Left ventricle myocardium inferior (tissue), 1 donor: ENCODE measurements at places on chromosomes 1 and 21. TPM values are rescaled to one million over a fixed set of nuclear protein-coding genes. Genes with fewer than 3 reads are reported as not detected.

The DISC1 gene
- 3.5 TPM for total RNA-seq

GRCh38 chr1:4058122-4058521, 158.1 kb upstream of the C1orf174 start:
- no peak for DNase-seq
- H3K36me3 ChIP-seq, result no peaks in the 10 kb centered on the region
- no peak overlapping the region for H3K4me3 ChIP-seq
- no peak overlapping the region for H3K27ac ChIP-seq
- H3K4me1 ChIP-seq, result no peaks in the 10 kb centered on the region

DNA sequence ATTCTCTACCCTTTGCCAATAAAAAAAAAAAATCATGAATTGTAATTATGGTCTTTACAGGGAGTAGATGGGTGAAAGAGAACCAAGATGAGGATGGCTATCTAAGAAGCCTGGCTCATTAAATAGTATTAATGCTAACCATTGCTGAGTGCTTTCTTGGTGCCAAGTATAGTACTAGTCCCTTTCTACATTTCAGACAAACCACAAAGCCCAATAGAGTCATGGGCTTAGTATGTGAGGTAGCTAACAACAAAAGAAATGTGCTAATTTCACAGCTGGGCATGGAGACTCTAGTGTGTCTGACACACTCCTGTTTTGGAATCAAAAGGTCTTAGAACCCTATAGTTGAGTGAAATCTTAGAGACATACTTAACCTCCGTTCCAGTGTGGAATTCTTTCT, 84.5 kb upstream of the ESRRG start:
- no peak for DNase-seq
- peaks cover 21% of the 10 kb centered on the region for H3K4me1 ChIP-seq
- H3K27ac ChIP-seq, result no peak overlapping the region
- H3K36me3 ChIP-seq, result no peaks in the 10 kb centered on the region

DNA sequence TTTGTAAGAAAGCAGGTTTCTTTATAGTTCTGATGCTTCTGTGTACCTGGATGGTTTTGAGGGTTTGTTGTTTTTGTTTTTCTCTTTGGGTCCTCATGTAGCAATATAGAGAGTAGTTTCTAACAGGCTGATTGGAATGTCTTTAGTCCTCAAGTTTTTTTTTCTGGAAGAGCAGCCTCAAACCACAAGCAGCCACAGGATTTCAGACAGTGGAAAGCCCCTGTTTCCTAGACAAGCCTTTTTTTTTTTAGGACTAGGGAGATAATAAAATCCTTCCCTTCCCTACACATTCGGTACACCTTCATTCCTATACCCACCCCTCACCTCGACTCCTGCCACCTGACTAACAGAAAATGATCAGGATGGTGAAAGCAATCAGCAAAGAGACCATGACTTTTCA, 47.6 kb downstream of the ACP6 start:
- H3K4me1 ChIP-seq, result no peaks in the 10 kb centered on the region
- peaks cover 65% of the 10 kb centered on the region for H3K36me3 ChIP-seq
- H3K27me3 ChIP-seq, result no peaks in the 10 kb centered on the region
- no peak overlapping the region for H3K27ac ChIP-seq

- no peaks in the 10 kb centered on the region for H3K4me1 ChIP-seq
- no peak overlapping the region for H3K4me3 ChIP-seq
- no peaks in the 10 kb centered on the region for H3K27me3 ChIP-seq
- no peak overlapping the region for H3K27ac ChIP-seq
- no peaks in the 10 kb centered on the region for H3K36me3 ChIP-seq
These were observed 538.4 kb upstream of the NCAM2 start for GRCh38 chr21:20459838-20460237.

DNA sequence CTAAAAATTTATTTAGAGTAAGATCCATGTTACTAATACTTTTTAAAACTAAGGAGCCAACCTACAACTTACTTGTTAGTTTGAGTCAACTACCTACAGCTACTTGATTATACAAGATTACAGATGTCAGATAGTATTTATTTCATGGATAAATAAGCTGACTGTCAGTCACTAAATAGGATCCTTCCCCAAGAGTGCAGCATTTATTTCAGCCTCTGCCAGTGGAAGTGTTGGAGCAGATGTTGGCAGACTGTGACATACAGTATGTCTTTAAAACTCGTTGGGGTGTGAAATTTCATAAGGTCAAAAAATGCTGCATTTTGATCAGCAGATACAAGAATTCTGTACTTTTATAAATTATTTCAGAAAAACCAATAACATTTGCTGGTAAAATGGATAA, 156.2 kb downstream of the AKT3 start:
- no peak overlapping the region for H3K4me3 ChIP-seq
- no peaks in the 10 kb centered on the region for H3K27me3 ChIP-seq
- DNase-seq, result no peak
- H3K27ac ChIP-seq, result no peak overlapping the region

- no peaks in the 10 kb centered on the region for H3K27me3 ChIP-seq
- H3K27ac ChIP-seq, result no peak overlapping the region
- peaks cover 14% of the 10 kb centered on the region for H3K4me1 ChIP-seq
- H3K4me3 ChIP-seq, result no peak overlapping the region
- H3K36me3 ChIP-seq, result no peaks in the 10 kb centered on the region
These were observed 16.2 kb downstream of the GIPC2 start for GRCh38 chr1:78061825-78062523.

The LCE1B gene
- total RNA-seq, result not detected

The GPR25 gene
- total RNA-seq, result not detected

The DAB1 gene
- 0.77 TPM for total RNA-seq

The SNRPE gene
- 46.7 TPM for total RNA-seq

DNA sequence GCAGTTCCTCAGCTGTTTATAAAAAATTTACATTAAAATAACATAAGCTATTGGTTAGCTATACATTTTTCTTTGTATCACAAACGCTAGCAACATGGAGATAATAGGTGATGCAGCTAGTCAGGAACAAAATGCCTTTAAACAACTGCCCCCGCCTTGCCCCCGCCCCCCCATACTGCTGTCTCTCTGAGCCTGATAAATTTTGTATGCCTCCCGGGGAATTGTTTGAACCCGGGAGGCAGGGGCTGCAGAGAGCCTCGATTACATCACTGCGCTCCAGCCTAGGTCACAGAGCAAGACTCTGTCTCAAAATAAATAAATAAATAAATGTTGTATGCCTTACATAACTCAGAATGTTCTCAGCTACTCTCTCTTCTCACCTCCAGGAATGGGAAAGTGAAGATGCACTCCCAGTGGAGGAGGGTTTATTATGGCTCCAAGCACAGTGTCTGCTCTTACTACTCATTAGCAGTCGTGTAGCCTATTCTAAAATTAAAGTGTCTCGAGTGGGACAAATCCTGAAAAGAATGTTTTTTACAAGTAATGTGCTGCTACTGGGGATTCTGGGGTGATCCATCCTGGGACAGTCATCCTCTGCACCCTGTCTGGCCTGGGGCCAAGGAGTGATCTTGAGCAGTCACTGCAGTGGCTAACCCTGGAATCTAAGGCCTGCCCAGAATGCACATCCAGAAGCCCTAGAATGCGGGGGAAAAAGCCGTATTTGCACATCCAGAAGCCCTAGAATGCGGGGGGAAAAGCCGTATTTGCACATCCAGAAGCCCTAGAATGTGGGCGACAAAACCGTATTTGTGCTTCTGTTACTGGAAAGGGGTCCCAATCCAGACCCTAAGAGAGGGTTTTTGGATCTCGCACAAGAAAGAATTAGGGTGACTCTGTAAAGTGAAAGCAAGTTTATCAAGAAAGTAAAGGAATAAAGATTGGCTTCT, 39.4 kb upstream of the ZNF496 start:
- H3K4me3 ChIP-seq, result no peak overlapping the region
- no peak for DNase-seq
- peaks cover 9% of the 10 kb centered on the region for H3K4me1 ChIP-seq
- no peaks in the 10 kb centered on the region for H3K36me3 ChIP-seq
- peaks cover 33% of the 10 kb centered on the region for H3K27me3 ChIP-seq
- no peak overlapping the region for H3K27ac ChIP-seq

DNA sequence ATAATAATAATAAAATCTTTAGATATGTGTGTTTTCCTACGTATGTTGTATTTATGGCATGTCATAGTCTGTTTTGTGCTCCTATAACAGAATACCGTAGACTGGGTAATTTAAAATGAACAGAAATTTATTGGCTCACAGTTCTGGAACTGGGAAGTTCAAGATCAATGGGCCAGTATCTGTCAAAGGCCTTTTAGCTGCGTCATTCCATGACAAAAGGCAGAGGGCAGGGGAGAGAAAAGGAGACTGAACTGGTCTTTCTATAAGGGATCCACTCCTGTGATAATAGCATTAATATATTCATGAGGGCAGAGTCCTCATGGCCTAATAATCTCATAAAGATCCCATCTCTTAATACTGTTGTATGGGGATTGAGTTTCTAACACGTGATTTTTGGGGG, 7.1 kb upstream of the SFT2D2 start:
- H3K36me3 ChIP-seq, result no peaks in the 10 kb centered on the region
- no peak for DNase-seq
- peaks cover 5% of the 10 kb centered on the region for H3K4me1 ChIP-seq
- no peak overlapping the region for H3K27ac ChIP-seq
- H3K27me3 ChIP-seq, result no peaks in the 10 kb centered on the region
- H3K4me3 ChIP-seq, result no peak overlapping the region

The FAM72D gene
- total RNA-seq, result 0.19 TPM

The PKLR gene
- total RNA-seq, result not detected

GRCh38 chr1:63821091-63822005, 47.5 kb downstream of the ROR1 start:
- no peak for DNase-seq
- H3K36me3 ChIP-seq, result no peaks in the 10 kb centered on the region
- no peaks in the 10 kb centered on the region for H3K27me3 ChIP-seq
- peaks cover 40% of the 10 kb centered on the region for H3K4me1 ChIP-seq

- DNase-seq, result peak; percentile 7
- H3K4me1 ChIP-seq, result peaks cover 8% of the 10 kb centered on the region
- no peak overlapping the region for H3K4me3 ChIP-seq
- no peaks in the 10 kb centered on the region for H3K27me3 ChIP-seq
These were observed 69.5 kb downstream of the TRIM11 start for GRCh38 chr1:228337031-228337564.
